ENCODE measurements at places on chromosomes 5 and 9.

- peak; percentile 66 for DNase-seq
Observed at GRCh38 chr5:79020861-79021561, 35.9 kb upstream of the ARSB start.

GRCh38 chr5:61330845-61331406 is 1.1 kb upstream of the ZSWIM6 start:
- DNase-seq, result peak; percentile 78

GRCh38 chr5:79133121-79133656 is 21.6 kb downstream of the BHMT start:
- DNase-seq, result peak; percentile 77

DNA sequence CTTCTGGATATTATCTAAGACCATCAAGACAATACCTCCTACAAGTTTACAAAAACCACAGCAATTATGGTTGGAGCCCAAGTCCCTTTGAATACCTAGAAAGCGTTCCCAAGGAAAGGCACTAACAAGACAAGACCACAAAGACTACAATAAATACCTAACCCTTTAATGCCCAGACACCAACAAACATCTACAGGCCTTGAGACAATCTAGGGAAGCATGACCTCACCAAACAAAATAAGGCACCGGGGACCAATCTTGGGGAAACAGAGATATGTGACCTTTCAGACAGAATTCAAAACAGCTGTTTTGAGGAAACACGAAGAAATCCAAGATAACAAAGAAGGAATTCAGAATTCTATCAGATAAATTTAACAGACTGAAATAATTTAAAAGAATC is 37.8 kb downstream of the OXCT1 start:
- no peak for DNase-seq

DNA sequence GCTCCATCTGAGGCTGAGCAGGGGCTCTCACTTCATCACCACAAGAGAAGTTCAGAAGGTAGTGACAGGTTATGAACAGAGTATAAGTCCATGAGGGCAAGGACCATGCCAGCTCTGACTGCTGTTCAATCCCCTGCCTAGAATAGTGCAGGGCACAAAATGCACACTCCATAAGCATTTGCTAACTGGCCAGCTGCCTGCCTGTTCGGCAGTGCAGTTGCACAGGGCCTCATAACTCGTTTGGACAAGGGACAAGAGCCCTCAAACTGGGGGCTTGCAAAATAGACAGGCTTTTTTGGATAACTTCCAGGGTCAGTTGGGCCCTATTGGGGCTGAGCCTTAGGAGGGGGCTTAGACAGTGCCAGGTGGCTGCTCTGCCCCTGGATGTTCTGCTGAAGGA is 21.1 kb downstream of the SPARC start:
- no peak for DNase-seq

DNA sequence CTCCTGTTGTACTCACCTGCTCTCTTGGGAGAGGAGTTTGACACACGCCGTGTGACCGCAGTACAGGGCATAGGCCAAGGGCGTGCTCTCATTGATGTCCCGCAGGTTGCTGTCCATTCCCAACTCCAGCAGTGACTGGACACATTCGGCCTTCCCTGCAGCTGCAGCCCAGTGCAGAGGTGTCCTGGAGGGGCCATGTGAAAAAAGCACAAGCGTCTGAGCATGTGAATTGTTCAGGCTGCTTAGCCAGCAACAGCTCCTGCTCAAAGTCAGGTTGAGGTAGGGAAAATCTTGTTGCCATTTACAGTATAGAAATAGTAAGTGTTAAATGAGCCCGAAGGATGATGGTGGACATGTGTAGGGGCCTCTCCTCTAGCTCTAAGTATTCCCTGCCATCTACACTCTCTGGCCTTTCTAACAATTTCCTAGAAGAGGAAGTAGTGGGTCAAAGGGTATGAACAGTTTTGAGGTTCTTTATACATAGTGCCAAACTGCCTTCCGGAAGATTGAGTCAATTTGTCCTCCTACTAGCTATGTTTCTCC is 116.5 kb downstream of the ANKRD55 start:
- DNase-seq, result peak; percentile 58

GRCh38 chr9:23343226-23343625 is 482.8 kb downstream of the ELAVL2 start:
- no peak for DNase-seq

DNA sequence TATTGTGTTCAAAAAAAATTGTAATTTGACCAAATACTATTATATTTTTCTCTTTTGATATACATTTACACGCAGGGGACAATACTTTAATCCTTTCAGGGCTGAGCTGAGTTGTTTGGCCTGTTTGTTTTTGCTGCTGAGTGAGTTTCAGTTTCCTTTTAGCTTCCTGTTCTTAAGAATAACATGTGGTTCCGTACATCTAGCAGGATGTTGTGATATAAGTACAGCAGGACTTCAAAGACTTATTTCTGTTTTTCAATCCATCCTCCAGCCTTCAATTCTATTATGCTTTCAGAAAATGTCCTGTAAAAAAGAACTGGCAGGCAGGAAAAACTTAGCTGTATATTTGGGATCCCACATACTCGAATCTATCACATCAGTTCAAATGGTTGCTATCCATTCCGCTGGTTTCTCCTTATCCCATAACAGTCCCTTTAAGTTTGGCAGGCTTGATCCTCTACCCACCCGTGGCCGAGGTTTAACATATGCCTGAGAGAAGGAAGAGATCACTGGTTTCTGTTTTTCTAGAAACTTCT is 1037.3 kb upstream of the ACO1 start:
- DNase-seq, result peak; percentile 57

- DNase-seq, result no peak
Observed at GRCh38 chr9:75111019-75111622, 22.8 kb downstream of the OSTF1 start.

- DNase-seq, result peak; percentile 60
Observed at GRCh38 chr9:37036776-37037502, 2.9 kb upstream of the PAX5 start.

- no peak for DNase-seq
Observed at GRCh38 chr9:3455094-3455493, 70.7 kb downstream of the RFX3 start.

- no peak for DNase-seq
Observed at GRCh38 chr5:146345578-146346366, 7.1 kb downstream of the POU4F3 start.

- no peak for DNase-seq
Observed at GRCh38 chr5:99247346-99247745, 318.5 kb upstream of the CHD1 start.

DNA sequence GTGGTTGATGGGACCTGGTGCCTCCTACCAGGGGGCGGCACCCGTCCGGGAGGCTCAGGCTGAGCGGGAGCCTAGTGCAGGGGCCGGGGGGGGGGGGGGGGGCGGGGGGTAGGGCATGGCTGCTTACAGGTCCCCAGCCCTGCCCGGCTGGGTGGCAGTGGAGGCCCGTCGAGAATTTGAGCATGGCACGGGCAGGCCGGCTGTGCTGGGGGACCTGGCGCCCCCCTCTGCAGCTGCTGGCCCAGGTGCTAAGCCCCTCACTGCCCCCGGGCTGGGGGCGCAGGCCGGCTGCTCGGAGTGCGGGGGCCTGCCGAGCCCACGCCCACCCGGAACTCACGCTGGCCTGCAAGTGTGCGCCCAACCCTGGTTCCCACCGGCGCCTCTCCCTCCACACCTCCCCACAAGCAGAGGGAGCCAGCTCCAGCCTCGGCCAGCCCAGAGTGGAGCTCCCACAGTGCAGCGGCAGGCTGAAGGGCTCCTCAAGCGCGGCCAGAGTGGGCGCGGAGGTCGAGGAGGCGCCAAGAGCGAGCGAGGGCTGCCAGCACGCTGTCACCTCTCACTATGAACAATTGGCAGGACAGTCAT is 77.7 kb downstream of the LMNB1 start:
- no peak for DNase-seq

DNA sequence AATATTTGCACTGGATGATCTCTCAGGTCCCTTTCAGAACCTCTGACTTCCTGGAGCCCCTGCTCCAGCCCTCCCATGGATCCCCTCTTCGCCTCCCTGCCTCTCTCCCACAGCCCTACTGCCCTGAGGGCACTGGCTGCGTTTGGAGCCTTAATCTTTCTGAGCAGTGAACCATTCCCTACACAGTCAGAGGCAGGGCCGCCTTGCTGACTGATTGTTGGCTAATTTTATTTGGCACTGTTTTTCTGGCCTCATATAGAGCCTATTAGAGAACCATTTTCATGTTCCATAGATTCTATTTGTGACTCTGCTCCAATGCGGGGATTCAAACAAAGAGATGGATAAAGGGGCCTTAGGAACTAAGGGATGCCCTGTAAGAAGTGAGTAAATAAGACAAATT is 91.1 kb downstream of the BRINP1 start:
- DNase-seq, result no peak

DNA sequence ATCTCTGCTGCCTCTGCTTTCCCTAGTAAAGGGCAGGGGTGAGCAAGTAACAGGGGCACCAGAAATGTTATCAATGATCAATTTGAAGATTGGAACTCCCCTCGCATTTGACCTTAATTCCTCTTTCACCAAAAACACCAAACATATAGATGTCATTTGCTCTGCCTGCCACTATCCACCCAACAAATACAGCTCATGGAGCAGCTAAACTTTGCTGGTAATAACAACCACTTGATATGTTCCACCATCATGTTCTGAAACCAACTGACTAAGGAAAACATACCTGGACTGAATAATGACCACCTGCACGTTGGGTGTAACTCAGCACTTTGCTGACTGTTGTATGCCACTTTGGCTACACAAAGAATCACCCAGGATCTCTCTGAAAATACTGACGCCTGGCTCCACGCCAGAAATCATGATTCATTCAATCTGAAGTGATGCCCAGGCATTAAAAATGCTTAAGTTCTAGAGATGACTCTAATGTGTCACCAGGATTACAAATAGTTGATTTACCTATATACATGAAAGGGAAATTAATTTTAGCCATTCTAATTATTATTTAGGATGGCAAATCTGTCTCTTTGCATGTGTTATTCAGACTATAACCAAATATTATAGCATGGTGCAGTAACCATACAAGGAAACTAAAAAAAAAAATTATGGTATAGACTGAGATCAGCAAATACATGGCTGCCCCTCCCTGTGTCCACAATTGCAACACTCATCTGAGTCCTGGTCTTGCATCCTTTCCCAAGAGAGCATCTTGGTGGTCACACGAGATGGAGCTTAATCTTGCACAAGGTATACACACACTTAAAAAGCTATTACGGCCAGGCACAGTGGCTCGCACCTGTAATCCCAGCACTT is 43.1 kb upstream of the TTC39B start:
- no peak for DNase-seq

- peak; percentile 71 for DNase-seq
Observed at GRCh38 chr9:73143711-73144328, 7.8 kb upstream of the ANXA1 start.

GRCh38 chr9:93884808-93885207 is 70.3 kb downstream of the BARX1 start:
- DNase-seq, result no peak

GRCh38 chr5:39896706-39897105 is 471.9 kb upstream of the DAB2 start:
- DNase-seq, result no peak

GRCh38 chr9:72428329-72428728 is 63.3 kb upstream of the ZFAND5 start:
- DNase-seq, result no peak

GRCh38 chr5:170809551-170809950 is 26.0 kb downstream of the GABRP start:
- peak; percentile 8 for DNase-seq

DNA sequence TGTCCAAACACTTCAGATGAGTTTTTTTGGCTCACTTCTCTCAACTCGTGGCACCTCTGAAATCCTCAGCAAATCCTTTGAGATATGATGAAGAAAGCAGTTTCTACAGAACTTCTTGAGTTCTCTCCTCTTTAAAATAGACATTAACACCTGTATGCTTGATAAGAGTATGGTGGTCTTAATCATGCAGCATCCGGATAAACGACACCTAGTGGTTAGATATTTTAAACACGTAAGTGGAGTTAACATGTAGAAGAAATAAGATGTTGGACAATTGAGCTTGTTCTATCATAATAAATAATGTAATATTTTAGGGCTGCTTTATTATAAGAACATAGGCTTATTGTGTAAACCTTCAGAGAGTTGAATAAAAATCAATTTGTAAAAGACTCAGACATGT is 324.8 kb downstream of the CYLC2 start:
- no peak for DNase-seq

- peak; percentile 86 for DNase-seq
Observed at GRCh38 chr9:127943731-127944144, 6.1 kb upstream of the DPM2 start.

GRCh38 chr9:88691091-88691490 is 156.1 kb downstream of the NXNL2 start:
- no peak for DNase-seq

GRCh38 chr9:112175796-112176315 is 759 bp upstream of the SUSD1 start:
- DNase-seq, result no peak

GRCh38 chr5:29143266-29143665 is 2050.2 kb upstream of the CDH6 start:
- DNase-seq, result no peak

DNA sequence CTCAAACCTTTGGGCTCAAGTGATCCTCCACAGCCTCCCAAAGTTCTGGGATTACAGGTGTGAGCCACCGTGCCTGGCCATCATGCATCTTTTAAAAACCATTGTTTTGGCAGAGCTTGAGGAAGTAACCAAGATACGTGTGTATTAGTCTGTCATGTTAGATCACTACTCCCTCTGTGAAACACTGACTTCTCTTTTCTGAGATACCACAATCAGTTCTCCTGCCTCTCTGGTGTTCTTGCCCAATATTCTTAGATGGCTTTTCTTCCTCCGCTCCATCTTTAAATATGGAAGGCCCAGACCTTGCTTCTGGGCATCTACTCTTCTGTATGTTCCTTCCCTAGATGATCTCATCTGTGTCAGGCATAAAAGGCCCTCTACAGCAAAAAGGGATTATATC is 14.2 kb upstream of the CCNB1 start:
- DNase-seq, result peak; percentile 54

- peak; percentile 65 for DNase-seq
Observed at GRCh38 chr9:89436963-89437625, 60.8 kb downstream of the SEMA4D start.

DNA sequence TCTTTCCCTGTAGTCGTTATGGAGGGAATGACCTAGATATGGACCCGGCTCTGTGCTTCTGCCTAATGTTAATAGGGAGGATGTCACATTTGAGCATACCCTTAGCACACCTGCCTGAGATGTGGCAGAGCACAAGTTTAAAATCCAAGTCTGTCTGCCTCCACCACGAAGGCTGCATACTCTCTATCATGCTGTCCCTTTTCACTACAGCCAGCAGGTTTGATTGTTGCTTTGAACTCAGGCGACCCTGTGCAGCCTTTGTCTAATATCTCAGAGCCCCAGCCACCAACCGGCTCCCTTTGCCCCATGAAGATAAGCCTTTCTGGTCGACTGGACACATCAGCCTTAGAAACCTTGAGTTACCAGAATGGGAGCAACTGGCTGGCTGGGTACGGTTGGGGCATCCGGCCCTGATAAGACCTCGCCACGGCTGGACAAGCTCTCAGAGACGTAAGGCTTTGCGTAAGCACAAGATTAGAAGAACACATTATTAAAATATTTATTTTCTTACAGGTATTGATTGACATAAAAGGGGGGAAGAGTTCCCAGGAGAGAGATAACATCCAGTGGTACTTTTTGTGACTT is 222.0 kb upstream of the TRIM32 start:
- no peak for DNase-seq

- DNase-seq, result no peak
Observed at GRCh38 chr9:104304925-104305324, 199.1 kb upstream of the OR13F1 start.
